ENCODE measurements at places on chromosomes 13 and 19. TPM values are rescaled to one million over a fixed set of nuclear protein-coding genes. Genes with fewer than 3 reads are reported as not detected.

Gene NUFIP1
- total RNA-seq, result 9.3 TPM

- peak; percentile 53 for DNase-seq
Observed at GRCh38 chr19:1847684-1848398, 442 bp downstream of the REXO1 start.

DNA sequence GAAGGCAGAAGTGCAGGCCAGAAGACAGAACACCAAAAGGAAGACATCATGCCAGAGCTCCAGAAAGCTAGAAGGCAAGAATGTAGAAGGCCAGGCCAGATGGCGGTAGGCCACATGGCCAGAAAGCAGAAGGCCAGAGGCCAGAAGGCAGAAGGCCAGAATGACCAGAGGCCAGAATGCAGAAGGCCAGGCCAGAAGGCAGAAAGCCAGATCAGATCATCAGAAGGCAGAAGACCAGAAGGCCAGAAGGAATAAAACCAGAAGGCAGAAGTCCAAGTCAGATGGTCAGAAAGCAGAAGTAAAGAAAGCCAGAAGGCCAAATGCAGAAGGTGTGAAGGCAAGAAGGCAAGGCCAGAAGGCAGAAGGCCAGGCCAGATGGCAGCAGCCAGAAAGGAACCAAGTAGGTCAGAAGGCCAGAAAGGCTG lies 185.0 kb downstream of the TUBA3C start:
- no peak for DNase-seq

Gene ZFR2
- 0.58 TPM for total RNA-seq

Gene ZNF829
- total RNA-seq, result 3.8 TPM

- DNase-seq, result no peak
Observed at GRCh38 chr19:17966550-17967256, at the start of gene KCNN1. Gene KCNN1 (plus strand): TSS chr19:17967107. CDS start chr19:17973889, 6,782 bp downstream.

Gene SLC7A10
- not detected for total RNA-seq

Gene ZNF541
- 0.07 TPM for total RNA-seq

- peak; percentile 86 for DNase-seq
Observed at GRCh38 chr19:48469289-48469881, at the start of gene CYTH2. Gene CYTH2 (plus strand): TSS chr19:48469369. CDS start chr19:48469508, 139 bp downstream.

DNA sequence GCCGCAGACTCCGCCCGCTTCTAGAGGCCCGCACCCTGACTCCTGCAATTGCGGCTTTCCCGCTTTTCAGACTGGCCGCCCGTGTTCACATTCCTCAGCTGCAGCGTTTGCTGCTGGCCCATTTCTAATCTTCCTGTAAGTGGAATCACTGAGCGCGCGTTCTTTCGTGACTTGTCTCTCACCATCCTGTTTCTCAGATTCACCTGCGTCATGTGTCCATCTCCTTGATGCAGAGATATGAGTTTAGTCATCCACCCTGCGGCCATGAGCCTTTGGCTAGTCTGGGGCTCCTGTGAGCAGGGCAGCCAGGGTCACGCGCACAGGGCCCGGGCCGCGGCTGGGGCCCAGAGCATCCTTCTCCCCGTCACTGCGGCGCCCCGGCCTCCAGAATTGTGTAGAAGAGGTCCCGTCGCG lies 110.0 kb downstream of the CRYL1 start:
- DNase-seq, result no peak

DNA sequence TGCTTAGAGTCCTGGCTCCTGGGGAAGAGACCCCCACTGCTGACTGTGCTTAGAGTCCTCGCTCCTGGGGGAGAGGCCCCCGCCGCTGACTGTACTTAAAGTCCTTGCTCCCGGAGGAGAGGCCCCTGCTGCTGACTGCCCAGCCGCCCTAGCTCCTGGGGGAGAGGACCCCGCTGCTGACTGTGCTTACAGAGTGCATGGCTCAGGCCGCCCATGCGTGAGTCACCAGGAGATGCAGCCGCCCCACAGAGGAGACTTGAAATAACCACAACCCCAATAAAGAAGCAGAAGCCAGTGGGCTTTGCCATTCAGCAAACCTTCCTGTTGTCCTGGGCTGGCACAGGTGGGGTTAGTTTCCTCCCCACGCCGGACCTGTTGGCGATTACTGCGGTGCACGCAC lies 79.2 kb upstream of the C13orf46 start:
- no peak for DNase-seq

Gene GNG7
- total RNA-seq, result 0.88 TPM

Gene FFAR3
- 1.1 TPM for total RNA-seq

Gene GRK1
- total RNA-seq, result not detected

DNA sequence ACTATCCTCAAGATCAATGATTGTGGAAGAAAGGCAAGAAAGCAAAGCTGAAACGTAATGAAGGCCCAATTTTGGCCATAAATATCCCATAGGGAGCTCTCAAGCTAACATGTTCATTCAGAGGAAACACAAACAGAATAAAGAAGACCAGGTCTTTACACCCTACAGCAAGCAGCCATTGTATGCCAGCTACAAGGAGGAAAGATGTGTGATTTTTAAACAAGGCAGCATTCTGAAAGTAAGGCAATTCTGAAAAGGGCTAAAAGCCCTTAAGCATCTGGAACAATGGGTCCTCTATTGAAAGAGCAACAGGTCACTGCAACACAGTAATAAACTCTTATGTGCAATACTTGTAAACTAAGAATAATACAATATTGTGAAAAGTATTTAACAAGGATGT lies 1002.4 kb downstream of the SLITRK1 start:
- DNase-seq, result no peak

- DNase-seq, result no peak
Observed at GRCh38 chr13:40983259-40983658, 35.9 kb downstream of the ELF1 start.

GRCh38 chr13:78192716-78193115 lies 274.1 kb upstream of the EDNRB start:
- no peak for DNase-seq

DNA sequence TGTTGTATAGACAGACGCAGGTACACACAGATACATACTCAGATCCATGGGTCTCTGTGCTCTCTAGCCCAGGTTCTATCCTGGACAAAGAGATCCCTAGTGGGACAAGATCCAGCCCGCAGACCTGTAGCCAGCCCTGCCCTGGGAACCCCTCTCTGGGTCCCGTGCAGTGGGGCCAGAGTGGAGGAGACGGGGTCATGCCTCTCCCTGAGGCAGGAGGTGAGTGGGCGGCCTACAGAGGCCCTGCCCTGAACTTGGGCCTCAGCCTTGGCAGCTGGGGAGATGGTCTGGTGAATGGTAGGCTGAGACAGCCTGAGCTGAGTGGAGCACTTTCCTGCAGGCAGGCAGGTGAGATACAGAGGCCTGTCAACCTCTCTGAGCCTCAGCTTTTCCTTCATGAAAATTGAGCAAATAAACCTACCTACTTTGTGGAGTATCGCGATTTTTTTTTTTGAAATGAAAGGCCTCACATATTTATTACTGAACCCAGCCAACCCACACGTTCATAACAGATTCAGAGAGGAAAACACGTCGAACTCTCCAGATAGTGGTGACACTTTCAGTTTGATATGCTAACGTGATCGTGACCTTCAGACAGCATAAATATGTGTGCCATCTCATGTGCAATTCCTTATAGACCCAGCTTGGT lies 3.4 kb upstream of the JUND start:
- DNase-seq, result peak; percentile 80

GRCh38 chr13:82698941-82699340 lies 1183.3 kb downstream of the SLITRK1 start:
- DNase-seq, result no peak

Gene NOSIP
- total RNA-seq, result 80.3 TPM

Gene MAP4K1
- total RNA-seq, result 205 TPM

Gene PSG6
- not detected for total RNA-seq
